Activated CD8-positive, alpha-beta memory T cell treated with anti-CD3 and anti-CD28 coated beads for 1 hour (primary cell): ENCODE measurements at places on chromosomes 12 and 14.

DNA sequence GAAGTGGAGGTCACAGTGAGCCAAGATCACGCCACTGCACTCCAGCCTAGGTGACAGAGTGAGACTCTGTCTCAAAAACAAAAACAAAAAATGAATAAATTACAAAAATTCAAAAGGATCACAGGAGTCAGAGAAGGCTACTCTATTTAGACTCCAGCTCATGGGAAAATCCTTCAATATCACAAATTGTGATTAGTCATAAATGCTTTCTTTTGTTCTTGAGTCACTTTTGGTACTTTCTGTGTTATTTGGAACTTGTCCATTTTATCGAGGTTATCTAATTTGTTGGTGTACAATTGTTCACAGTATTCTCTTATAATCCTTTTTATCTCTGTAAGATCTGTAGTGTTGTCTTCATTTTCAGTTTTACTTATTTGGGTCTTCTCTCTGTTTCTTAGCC, 18.9 kb downstream of the ALDH2 start:
- no peak for DNase-seq

DNA sequence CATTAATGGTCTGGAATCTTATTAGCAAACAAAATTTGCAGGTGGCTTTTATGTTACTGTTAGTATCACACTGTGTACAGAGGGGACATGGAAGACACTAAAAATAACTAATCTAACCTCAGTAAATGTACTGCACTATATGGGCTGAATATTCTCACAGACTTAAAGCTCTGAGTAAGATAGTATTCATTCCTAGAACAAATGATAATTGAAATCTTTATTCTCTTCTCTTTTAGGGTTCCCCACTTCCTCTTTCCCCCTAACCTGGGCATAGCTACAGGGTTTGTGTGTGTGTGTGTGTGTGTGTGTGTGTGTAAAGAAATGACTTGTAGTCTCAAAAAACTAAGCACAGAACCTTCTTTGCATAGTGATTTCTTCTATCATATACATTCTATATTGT, 21.4 kb upstream of the HECTD1 start:
- no peak for DNase-seq

GRCh38 chr12:108312693-108313189, 26.4 kb downstream of the CMKLR1 start:
- no peak for DNase-seq

GRCh38 chr14:105385698-105386365, 12.5 kb upstream of the TEX22 start:
- DNase-seq, result no peak

GRCh38 chr12:23006413-23006812, 381.4 kb downstream of the ETNK1 start:
- DNase-seq, result no peak

GRCh38 chr12:123242116-123242904, 9.1 kb downstream of the MTRFR start:
- DNase-seq, result no peak

GRCh38 chr12:793711-794110, 41.3 kb downstream of the WNK1 start:
- no peak for DNase-seq

- no peak for DNase-seq
Observed at GRCh38 chr14:24147761-24148428, 597 bp downstream of the RNF31 start.

GRCh38 chr12:25186038-25186787, 8.7 kb downstream of the DNAI7 start:
- DNase-seq, result no peak

GRCh38 chr14:76950055-76951020, 78.2 kb downstream of the IRF2BPL start:
- no peak for DNase-seq

GRCh38 chr12:21888276-21888863, 52.9 kb downstream of the ABCC9 start:
- no peak for DNase-seq

DNA sequence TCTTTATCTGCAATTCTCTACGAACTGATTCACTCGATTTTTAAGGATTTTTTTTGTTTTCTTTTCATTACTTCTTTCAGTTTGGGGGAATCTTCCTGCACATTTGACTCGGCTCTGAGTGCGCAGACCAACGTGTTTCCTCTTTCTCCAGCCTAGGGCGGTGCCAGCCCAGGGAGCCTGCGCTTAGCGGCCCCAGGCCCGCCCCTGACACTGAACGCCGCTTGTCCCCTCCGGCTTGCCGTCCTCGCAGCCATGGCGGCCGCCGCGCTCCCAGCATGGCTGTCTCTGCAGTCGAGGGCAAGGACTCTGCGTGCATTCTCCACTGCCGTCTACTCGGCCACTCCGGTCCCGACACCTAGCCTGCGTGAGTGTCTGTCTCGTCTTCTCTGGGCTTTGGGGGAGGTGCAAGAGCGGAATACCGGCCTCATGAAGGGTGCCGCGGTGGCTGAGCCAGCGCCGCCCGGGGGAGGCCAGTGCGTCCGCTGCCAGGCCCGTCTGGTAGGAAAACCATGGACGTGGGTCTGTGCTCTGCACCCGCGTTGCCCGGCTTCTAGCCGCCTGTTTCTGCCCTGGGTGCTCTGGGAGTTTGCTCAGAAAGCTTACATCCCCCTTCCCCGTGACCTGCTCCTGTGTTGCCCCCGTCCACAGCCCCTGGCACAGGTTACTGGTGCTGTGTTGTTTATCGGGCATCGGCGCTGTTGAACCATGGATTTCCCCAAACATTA, at the start of gene MRPS35:
MRPS35 (plus strand) TSS at position 241 of the 725 bp plus-strand sequence; CDS start at position 253, 12 bp downstream.
- peak; percentile 74 for DNase-seq

- no peak for DNase-seq
Observed at GRCh38 chr14:99554757-99555531, 49.1 kb downstream of the CCDC85C start.

DNA sequence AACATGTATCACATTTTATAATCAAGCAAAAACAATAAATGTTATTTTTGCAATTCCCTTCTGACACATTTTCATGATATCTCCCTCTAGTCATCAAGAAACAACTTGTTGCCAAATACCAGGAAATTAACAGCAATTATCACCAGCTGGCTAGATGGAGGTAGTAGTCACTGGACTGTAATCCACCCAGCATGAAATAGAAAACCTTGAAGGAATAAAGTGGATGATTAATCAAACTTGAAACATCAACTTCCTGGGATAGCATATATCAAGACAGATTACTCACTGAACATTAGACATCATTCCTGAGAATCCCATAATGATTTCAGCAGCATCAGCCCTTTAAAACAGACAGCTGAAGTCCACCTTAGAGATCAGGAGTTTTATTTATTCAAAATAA, 259.0 kb downstream of the CCDC59 start:
- no peak for DNase-seq

DNA sequence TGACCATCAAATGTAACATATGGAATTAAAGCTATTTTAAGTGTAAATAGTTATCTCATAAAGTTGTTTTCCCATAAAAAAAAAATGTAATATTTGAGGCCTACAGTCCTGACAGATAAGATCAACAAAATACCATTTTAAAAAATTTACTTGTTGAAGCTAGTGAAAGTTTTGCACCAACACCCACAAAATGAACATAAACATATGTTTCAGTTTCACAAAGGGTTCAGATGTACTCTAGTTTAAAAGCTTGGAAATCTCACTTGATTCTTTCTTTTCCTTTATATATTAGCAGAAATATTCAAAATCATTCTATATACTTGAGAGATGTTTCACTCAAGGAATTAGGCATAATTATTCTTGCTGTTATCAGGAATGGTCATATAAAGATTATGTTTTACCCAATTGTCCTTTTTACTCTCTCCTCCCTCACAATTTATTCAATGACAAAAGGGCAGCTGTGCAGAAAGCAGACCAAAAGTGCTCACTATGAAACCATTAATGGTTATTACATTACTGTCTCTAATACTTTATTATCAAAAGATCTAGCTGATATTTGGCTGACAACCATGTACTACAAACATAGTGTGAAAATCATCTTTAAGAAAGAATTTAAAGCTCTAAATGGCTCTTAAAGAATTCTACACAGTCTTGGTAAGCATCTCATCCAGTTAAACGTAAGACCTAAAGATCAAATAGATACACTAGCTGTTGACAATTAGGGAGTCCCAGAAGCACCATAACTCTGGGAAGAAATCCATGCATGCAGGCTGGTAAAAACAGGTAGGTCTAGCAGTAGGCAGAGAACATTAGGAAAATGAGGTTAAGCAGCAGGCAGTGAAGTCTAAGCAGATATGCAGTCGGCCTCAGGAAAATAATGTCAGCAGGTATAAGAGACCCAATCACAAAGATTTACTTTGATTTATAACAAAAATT, 28.8 kb downstream of the KIF21A start:
- DNase-seq, result no peak

DNA sequence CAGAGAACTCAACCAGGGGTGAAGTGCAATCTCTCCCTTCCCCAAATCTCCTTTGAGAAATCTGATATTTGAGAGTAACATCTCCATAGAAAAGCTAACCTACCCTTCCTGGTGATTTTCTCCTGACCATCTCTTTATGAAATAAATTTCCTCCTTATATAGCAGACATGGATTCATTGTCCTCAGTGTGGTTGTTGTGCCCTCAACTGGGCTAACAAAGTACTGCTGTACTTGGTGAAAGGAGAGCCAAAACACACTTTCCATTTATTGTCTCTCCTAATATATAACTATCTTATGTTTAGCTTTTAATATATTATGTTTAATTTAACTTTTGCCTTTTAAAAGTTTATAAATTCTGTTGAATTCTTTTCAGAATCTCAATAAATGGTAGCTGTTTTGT, 65.1 kb upstream of the SLCO1B1 start:
- no peak for DNase-seq

DNA sequence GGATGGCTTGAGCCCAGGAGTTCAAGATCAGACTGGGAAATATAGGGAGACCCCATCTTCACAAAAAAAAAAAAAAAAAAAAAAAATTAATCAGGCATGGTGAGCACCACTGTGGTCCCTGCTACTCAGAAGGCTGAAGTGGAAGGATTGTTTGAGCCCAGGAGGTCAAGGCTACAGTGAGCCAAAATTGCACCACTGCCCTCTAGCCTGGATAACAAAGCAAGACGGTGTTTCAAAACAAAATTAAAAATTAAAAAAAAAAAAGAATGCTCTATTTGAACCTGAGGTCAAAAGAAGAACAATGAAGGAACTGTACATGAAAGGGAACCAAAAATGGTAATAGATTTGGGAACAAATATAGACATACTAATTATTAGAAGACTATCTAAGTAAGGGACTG, 40.4 kb downstream of the BMP4 start:
- DNase-seq, result no peak

GRCh38 chr12:26741584-26742227, 91.3 kb downstream of the ITPR2 start:
- no peak for DNase-seq

GRCh38 chr12:51792417-51792816, 56.1 kb downstream of the FIGNL2 start:
- DNase-seq, result no peak

GRCh38 chr14:64602826-64603225, 53.1 kb downstream of the PPP1R36 start:
- no peak for DNase-seq

DNA sequence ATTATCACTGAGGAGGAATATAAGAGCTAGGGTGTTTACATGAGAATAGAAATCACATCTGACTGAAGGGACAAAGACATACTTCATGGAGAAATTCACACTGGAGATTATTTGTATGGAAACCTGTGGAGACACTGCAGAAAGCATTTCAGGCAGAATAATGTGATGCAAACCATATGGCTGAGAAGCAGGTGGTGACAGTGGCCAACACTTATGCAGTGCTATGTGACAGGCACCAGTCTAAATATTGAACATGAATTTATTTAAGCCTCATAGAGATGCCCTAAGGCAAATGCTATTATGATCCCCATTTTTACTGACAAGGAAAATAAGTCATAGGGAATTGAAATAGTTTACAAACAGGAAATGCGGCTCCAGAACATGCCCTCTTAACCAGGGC, 16.2 kb downstream of the ALG10B start:
- DNase-seq, result no peak

GRCh38 chr14:40850191-40850590, 756.5 kb upstream of the LRFN5 start:
- DNase-seq, result no peak

GRCh38 chr14:68225321-68225720, 405.7 kb downstream of the RAD51B start:
- no peak for DNase-seq

GRCh38 chr14:71579331-71579730, 352.9 kb upstream of the RGS6 start:
- DNase-seq, result no peak

- DNase-seq, result no peak
Observed at GRCh38 chr14:71140157-71140556, 232.9 kb downstream of the PCNX1 start.

GRCh38 chr12:47155457-47156166, 75.9 kb upstream of the AMIGO2 start:
- DNase-seq, result no peak

DNA sequence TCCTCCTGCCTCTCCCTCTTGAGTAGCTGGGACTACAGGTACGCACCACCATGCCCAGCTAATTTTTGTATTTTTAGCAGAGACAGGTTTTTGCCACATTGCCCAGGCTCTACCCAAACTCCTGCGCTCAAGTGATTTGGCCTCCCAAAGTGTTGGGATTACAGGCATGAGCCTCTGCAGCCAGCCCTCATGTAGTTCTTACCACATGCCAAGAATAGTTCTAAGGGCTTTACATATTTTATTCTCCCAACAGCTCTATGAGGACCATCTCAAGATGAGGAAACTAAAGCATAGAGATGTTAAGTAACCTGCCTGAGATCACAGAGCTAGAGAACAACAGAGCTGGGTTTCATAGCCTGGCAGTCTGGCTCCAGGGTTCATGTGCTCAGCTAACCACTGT, 37.9 kb upstream of the ALDH2 start:
- DNase-seq, result no peak

- DNase-seq, result no peak
Observed at GRCh38 chr12:6830286-6830890, 2.2 kb downstream of the P3H3 start.

GRCh38 chr12:30506411-30506810, 189.3 kb downstream of the IPO8 start:
- no peak for DNase-seq

DNA sequence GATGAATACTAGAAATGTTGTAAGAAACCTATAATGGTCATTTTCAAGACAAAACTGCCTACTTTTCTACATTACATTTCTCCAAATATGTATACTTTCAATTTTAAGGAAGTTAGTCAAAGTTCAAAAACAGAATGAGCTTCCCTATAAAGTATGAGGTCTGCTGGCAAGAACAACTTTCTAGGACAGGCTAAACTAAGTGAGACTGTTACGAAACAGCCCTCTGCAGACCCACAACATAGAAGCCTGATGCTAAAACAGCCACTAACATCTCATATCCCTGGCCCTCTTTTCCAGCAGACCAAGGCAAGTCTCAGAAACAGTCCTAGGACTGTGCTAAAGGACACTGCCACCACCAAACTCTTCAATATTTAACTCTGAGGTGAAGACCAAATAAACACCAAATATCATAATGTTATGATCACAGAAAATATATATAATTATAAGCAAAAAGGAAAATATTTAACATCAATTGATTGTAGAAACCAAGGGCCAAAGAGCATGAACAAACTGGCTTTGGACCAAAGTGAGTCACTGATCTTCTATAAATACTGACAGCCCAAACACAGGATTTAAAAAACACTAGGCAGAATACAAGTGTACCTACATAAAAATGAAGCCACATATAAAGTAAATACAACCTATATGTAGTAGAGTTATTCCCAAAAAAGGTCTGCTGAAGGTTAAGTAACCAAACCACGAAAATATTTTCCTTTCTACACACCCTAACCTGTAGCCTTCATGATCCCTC, 27.7 kb downstream of the PPP4R3A start:
- DNase-seq, result no peak

- DNase-seq, result no peak
Observed at GRCh38 chr14:22629361-22629760, 14.8 kb downstream of the OR6J1 start.
